NCI-H1105 treated with DMSO at 0.1 percent for 48 hours (cell line): ENCODE measurements at places on chromosomes 2 and 18.

- DNase-seq: no peak
Measured at GRCh38 chr2:233433794-233434193, 79.5 kb downstream of the DGKD start.

- DNase-seq: no peak
Measured at GRCh38 chr18:39500306-39500705, 1934.7 kb upstream of the CELF4 start.

DNA sequence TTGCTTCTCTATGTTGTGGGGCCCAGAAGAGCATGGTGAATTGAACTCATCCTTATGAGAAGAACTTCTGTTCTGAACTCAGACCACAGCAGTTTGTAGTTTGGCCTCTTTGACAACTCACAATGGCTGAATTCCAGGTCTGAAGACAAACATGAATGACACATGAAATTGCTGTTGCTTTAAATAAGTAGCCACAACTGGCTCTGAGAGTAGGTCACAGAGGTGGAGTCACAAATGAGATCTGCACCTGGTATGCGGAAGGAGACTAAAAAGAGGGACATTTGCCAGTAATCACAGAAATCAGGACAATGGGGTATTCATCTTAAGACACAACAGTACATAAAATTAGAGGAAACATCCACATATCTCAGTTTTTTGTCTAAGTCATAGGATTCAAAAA, 290.3 kb upstream of the MMADHC start:
- DNase-seq: no peak

GRCh38 chr2:9660154-9660553, 29.4 kb upstream of the YWHAQ start:
- no peak for DNase-seq

- no peak for DNase-seq
Measured at GRCh38 chr2:191565647-191566198, 112.2 kb upstream of the NABP1 start.

DNA sequence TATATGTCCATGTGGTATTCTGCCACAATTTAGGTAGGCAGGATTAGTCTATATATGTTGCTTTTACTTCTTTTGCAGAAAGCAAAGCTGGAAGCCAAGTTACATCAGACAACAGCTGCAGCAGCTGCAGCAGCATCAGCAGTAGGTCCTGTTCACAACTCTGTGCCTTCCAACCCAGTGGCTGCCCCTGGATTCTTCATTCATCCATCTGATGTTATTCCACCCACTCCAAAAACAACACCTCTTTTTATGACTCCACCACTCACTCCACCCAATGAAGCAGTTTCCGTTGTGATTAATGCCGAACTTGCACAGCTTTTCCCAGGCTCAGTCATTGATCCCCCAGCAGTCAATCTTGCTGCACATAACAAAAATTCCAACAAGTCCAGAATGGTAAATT, 107.6 kb downstream of the BIRC6 start:
- DNase-seq: no peak

DNA sequence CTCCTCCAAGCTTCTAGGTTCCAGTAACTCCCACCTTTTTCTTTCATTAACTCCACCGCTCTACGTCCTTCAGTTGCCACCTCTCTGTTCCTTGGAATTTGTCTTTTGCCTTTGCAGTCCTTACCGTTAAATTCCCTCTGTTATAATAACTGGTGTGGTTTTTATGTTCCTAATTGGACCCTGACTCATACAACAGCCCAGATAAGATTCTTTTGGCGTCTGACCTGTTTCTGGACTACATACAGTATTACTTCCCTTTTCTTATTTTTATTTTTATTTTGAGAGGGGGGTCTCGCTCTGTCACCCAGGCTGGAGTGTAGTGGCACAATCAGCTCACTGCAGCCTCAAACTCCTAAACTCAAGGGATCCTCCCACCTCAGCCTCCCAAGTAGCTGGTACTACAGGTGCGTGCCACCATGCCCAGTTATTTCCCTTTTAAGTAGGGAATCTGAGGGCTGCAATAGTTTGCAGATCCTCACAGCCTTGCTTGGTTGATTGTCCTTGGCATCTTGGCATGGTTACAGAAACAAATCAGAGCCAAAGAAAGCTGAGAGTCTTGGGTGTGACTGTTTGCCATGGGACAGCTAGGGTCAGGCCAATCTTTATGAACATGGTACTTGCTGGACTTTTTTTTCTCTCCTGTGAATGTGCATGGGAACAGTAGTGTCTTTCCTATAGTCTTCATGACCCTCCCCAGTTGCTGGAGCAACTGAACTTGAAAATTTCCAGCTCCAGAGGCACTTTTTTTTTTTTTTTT, 22.0 kb downstream of the TCF23 start:
- DNase-seq: no peak

- no peak for DNase-seq
Measured at GRCh38 chr2:96874198-96874831, 4.4 kb upstream of the SEMA4C start.
